GM23248 (cell line): ENCODE measurements at places on chromosomes 5 and 9. TPM values are rescaled to one million over a fixed set of nuclear protein-coding genes. Genes with fewer than 3 reads are reported as not detected.
A peak's percentile ranks its signal among the peaks of the same experiment; 100 is the strongest.

DNA sequence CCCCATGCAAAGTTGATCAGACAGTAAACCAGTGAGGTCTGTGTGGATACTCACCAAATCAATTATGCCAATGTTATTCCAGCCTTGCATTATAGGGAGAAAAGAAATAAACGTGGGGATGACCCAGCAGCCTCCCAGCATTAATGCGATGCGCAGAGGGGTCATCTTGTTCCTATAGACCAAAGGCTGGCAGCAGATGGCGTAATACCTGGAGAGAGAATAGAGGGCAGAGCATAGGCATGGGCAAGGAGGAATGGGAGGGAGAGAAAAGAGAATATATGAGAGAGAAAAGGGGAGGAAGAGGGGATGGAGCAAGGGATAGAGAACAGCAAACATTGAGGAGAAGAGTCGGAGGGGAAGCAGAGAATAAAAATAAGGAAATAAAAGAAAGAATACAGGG, 131.2 kb downstream of the HTR4 start:
- DNase-seq: no peak

DNA sequence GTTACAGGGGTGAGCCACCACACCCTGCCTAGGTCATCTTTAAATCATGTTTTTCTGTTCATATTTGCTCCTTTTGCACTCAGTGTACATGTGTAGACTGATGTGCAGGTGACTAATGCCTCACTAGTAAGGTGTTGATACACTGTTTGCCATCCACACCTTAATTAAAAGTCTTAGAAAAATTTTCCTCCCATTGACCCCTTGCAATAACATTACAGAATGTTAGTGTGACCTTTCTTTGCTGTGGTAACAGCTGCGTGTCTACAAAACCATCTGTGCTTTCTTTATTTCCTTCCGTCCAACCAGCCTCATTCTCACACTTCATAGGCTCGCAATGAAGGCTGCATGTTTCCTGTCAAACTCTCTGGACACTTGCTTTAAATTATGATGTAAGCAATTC, 6.6 kb upstream of the CEMIP2 start:
- DNase-seq: no peak

GRCh38 chr5:129271308-129271707, 176.8 kb downstream of the ISOC1 start:
- DNase-seq: no peak

- DNase-seq: no peak
These were observed 113.5 kb upstream of the IL6ST start for GRCh38 chr5:56108246-56108645.

- DNase-seq: no peak
These were observed 32.7 kb downstream of the PSD2 start for GRCh38 chr5:139828207-139828895.

DNA sequence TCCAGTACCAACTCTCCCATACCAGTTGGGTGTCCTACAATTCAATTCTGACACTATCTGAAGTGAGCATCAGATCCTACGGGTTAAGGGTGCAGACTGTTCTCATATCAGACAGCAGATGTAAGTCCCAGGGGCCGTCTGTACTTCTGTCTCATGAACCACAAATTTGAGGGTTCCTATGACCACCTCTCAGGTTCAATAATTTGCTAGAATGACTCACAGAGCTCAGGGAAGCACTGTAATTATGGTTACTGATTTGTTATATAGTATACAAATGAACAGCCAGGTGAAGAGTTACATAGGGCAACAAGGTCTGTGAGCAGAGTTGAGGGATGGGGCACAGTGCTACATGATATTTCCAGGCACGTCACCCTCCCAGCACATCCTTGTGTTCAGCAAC, 499.1 kb downstream of the DMAC1 start:
- no peak for DNase-seq

GRCh38 chr5:133117166-133117911, 65.5 kb downstream of the HSPA4 start:
- DNase-seq: no peak

GRCh38 chr9:80797831-80798688, 891.3 kb downstream of the TLE1 start:
- DNase-seq: no peak

- DNase-seq: no peak
These were observed 191.0 kb downstream of the NTRK2 start for GRCh38 chr9:84860249-84861115.

GRCh38 chr9:77502568-77502967, 145.6 kb downstream of the GNA14 start:
- DNase-seq: peak; percentile 44

DNA sequence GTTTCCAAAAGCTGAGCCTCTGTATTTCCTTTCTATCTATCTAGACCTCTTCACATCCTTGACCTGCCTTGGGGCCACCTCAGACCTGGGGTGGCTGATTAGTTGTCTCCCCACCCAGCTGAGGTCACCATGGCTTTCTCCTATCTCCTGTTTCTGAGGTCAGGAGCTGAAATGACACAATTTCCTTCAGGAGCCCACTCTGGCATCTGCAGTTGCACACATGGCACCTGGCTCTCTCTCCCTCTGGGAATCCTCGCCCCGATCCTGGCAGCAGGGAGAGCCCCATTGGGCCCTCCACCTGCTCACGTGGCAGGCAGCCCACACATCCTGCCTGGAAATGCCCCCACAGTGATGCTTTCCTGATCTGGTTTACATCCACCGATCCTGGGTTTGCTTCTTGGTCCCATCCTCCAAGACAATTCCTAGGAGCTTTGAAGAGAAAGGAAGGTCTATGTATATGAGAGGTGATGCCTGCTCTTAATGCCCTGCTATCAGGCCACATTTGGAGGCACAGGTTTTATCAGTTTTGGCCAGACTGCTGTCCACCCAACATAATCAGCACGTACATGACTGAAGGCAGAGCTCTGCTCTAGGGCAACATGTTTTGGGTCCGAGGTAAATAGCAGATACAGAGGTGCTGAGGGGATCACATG, 53.7 kb downstream of the MARCHF3 start:
- DNase-seq: no peak

- DNase-seq: no peak
These were observed 6.3 kb downstream of the PDCL start for GRCh38 chr9:122822056-122822455.

GRCh38 chr9:134213508-134213850, 49.1 kb upstream of the RNU6ATAC start:
- no peak for DNase-seq

DNA sequence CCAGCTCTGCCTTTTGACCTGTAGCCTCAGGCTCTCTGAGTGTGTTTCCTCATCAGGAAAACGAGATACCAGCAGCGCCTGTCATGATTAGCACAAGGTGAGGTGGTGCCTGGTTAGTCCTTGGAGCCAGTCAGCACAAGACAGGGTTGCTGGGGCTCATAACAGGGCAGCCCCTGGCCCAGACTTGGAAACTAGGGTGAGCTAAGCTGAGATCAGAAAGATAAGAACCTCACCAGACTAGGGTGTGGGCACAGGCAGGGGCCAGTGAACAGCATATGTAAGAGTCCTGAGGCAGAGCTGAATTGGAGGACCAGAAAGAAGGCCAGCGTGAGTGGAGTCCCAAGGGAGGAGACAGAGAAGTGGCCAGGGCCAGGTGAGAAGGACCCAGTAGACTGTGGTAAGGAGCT, 42.7 kb upstream of the FUBP3 start:
- no peak for DNase-seq

DNA sequence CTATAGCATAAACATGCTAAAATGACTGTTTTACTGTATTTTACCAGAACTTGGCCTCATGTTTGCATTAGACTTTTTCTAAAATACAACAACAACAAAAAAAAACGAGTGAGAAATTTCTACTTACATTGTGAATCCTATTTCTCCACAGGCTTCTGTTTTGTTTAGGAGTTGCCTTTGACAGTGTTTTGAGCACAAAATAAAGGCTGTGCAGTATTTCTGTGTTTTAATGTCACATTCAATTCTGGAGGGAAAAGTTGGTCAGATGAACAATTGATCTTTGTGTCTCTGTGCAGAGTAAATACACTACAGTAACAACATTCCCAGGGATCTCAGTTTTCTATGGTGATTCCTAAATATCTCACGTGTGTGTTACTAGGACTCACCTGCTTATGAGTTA, 131.1 kb downstream of the GPBP1 start:
- no peak for DNase-seq

DNA sequence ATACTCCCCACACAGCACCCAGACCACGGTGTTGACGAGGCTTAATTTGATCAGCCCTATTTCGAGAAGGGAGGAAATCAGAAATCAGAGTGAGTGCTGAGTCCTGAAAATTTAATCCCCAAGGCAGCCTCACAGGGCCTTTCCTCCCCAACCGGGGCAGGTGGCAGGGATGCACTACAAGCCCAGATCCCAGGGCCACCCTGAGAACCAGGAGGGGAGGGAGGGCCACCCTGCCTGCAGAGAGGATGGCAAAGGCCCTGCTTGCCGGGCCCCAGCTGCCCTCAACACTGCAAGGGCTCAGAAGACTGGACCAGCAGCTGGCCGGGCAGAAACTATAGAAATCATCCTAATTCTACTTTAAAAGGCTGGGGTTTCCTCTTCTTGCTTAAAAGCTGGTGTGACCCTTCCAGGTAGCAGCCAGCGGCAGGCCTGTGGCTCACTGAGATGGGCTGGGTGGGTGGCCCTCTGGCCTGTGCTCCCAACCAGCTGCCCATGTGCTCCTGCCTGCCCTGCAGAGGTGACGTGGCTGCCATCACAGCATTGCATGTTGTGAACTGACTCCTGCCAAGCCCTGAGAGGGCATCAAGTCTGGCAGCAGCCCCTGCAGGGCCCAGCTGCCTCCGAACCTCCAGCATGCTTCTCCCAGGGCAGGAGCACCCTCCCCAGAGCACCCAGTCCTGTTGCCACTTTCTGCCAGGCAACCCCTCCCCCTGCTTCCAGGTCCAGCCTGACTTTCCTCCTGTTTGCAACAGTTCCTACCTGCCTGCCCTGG, 122.8 kb downstream of the ADAMTS2 start:
- no peak for DNase-seq

DNA sequence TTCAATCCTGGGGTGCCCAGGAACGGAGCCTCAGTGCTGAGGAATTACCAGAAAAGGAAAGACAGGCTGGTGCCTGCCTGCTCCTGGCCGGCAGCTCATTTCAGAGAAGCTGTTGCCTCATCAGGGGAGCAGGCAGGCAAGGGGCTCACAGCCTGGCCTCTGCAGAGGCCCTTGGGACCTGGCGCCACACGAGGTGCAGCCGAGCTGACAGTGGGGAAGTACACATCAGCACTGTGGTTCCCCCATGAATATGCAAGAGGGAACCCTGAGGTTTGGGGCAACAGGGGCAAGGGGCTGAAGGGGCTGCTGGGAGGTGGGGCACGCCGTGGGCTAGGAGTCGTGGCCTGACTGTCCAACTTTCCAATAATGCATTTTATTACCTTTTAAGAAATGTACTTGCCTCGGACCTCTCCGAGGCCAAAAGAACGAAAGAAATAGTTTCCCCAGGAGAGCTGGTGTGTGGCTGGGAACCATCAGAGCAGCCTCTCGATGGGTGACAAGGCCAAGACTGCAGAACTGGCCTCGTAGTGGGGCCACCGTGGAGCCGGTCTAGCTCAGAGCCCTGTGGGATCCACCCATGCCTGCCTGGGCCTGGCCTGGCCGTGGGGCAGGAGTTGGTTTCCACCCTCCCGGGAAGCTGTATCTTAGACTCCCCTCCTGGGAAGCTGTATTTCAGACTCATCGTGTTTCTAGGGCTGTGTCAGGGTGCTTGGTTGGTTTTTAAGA, 198.6 kb downstream of the PAX5 start:
- DNase-seq: no peak

DNA sequence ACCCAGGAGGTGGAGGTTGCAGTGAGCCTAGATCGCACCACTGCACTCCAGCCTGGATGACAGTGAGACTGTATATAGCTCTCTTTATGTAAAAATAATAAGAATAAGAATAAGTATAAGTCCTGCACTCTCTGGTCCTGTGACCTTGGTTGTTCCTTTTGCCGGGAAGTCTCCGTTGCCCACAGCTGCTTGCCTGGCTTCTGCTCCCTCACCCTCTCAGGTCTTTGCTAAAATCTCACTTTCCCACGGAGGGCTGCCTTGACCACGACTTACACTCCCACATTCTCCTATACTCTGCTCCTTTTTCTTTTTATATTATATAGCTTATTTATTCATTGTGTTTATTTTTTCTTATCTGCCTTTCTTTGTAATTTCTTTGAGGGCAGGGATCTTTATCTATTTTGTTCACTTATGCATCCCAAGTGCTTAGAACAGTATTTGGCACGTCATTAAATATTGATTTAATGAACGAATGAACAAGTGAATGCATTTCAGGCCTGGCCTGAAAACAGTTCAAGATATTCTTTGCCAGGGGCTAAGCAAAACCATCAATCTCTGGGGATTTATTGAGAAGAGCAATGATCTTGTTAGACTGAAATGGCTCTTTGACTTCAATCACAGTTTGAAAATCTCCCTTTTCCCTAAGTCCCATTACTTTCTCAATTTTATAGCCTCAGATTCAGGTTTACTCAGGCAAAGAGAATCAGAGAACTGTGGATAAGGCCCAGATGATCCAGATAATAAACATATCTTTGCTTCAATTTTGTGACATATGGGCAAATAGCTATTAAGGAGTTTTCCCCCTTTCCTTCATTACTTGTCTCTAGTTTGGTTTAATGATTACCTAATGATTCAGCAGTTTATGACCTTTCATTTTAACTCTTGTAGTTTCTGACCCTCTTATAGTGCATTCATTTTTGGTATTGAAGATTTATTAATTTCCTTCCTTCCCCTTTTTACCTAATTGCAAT, 60.8 kb upstream of the TMC1 start:
- DNase-seq: no peak

DNA sequence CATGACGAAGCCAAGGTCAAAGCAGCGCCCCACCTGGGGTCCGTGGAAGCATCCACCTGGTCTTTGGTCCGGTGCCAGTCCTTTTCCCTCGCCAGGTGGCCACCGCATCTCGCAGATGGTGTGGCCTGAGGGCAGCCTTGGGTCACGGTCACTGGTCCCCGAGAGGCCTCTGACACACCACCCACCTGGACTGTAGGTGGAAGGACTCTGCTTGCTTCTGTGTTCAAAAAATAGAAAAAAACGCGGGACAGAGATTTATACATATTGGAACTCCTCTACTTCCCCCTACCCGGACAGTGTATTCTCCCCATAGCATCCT, 466 bp upstream of the TTC39B start:
- no peak for DNase-seq

DNA sequence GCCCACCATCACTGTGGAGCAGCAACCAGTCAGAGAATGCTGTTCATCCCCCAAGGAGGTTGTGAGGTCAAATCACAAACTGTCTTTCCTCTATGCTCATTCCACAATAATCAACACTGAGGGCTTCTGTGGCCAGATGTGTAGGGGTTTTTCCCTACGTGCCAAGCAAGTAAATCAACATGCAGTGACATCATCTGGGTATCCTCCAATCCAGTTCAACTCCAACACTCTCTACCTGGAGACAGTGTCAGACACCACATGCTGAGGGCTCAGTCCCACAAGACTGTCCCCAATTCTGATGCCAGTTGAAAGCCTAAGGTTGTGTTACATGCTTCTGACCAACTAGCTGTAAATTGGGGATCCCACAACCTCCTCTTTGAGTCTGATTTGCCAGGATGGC, 57.3 kb upstream of the DMRT1 start:
- no peak for DNase-seq

- no peak for DNase-seq
These were observed 26.9 kb downstream of the RAI14 start for GRCh38 chr5:34682926-34683623.

- DNase-seq: peak; percentile 48
These were observed 16.0 kb upstream of the ZBTB43 start for GRCh38 chr9:126788634-126789349.

GLRA1 gene
- not detected in 2 replicates for total RNA-seq

SLC22A5 gene
- 1.9 and 3.0 TPM in 2 replicates for total RNA-seq

SH3GL2 gene
- total RNA-seq: not detected in 2 replicates

PROB1 gene
- 1.6 and 2.3 TPM in 2 replicates for total RNA-seq

SLIT3 gene
- 49.4 and 61.9 TPM in 2 replicates for total RNA-seq

PAPPA gene
- 30.3 and 31.5 TPM in 2 replicates for total RNA-seq

FYB1 gene
- total RNA-seq: under 0.01 TPM in 1 of 2 replicates, not detected in the other

ORM2 gene
- total RNA-seq: not detected in 2 replicates

CDKN2A gene
- total RNA-seq: 18.1 and 27.3 TPM in 2 replicates

ALDH7A1 gene
- total RNA-seq: 41.3 and 45.8 TPM in 2 replicates

TMEM252 gene
- not detected in 2 replicates for total RNA-seq
